Urinary bladder (tissue), 4 donors: ENCODE measurements at places on chromosomes 4 and X.

GRCh38 chr4:85656759-85657505 lies 182.0 kb downstream of the ARHGAP24 start:
- no peak for DNase-seq

GRCh38 chr4:168485156-168485910 lies 5.0 kb upstream of the DDX60L start:
- DNase-seq, result no peak

GRCh38 chr4:168632301-168632725 lies 135.5 kb downstream of the PALLD start:
- no peak for DNase-seq

DNA sequence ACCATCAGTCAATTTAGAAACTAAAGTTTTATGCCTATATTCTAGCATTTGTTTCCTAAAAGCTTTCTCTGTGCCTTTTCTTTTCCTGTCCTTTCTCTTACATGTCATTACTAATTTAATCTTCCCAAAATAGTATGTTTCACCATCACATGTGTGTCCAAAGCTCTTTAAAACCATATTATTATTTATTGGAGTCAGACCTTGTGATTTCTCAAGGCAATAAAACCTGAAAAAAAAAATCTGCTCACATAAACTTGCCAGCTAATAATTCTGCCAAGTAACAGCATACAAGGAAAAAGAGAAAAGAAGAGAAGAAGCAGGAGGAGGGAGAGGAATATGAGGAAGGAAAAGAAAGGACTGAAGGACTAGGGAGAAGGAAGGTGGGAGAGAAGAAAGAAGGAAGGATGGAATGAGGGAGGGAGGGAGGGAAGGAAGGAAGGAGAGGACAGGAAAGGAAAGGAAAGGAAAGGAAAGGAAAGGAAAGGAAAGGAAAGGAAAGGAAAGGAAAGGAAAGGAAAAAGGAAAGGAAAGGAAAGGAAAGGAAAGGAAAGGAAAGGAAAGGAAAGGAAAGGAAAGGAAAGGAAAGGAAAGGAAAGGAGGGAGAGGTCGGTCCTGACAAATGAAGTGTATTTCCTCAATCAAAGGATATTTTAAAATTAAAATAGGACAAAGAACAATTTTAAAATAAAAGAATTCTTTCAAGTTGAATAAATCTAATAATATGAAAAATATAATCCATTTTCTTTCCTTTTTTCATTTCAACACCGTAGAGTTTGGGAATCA lies 57.4 kb downstream of the ANTXR2 start:
- DNase-seq, result no peak

DNA sequence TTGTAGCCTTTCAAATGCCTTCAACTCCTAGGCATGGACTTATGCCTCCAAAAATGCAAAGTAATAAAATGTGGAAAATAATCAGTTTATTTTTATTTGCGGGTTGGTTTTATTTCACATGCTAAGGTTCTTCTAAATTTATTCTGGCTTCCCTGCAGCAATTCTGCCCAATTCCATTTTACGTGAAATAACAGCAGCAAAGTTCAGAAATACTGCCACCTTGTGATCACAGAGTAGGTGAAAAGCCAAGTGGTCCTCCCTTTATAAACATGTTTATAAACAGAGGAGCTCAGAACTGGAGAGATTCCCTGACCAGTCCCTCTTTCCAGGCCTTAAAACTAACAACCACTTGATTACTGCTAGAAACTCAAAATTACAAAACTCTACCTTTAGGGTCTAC lies 14.7 kb upstream of the DCHS2 start:
- no peak for DNase-seq

DNA sequence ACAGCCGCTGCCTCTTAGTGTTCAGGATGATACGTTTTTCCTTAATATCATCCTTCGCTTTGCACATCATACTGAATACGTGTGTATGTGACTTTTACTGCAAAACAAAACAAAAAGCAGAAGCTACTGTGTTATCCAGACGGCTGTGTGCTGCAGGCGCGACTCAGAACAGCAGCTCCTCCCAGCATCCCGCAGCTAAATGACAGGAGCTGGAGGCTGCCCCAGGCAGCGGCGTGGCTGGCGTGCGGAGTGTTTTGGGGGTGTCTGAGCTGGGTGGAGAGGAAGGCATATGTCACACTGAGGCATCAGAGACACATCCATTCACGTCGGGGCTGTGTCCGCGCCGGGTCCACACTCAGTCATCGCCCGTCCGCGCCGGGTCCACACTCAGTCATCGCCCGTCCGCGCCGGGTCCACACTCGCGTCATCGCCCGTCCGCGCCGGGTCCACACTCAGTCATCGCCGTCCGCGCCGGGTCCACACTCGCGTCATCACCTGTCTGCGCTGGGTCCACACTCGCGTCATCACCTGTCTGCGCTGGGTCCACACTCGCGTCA lies 16.6 kb downstream of the PCGF3 start:
- DNase-seq, result no peak
